Suppressor macrophage (primary cell): ENCODE measurements at places on chromosomes 1 and 21.

GRCh38 chr1:230415405-230416132 is 10.6 kb downstream of the PGBD5 start:
- DNase-seq: peak; percentile 59

DNA sequence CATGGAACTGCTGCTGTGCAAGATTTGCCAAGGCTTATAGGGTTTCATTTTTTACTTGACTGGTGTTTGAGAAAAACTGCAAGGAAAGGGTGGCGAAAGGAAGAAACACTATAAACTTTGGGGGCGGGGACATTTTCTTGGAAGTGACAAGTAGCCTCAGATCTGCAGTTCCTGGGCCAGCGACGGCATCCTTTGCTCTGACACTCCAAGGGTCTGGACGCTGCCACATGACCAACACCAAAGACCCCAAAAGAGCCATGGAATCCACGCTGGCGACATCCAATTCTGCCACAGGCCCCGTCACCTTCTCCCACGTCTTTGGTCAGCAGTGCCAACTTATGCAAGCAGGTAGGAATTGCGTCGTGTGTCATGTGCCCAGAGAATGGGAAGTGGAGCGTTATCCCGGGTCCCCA is 193.4 kb downstream of the PRDM2 start:
- no peak for DNase-seq

GRCh38 chr1:156949127-156949526 is 28.7 kb downstream of the LRRC71 start:
- no peak for DNase-seq

DNA sequence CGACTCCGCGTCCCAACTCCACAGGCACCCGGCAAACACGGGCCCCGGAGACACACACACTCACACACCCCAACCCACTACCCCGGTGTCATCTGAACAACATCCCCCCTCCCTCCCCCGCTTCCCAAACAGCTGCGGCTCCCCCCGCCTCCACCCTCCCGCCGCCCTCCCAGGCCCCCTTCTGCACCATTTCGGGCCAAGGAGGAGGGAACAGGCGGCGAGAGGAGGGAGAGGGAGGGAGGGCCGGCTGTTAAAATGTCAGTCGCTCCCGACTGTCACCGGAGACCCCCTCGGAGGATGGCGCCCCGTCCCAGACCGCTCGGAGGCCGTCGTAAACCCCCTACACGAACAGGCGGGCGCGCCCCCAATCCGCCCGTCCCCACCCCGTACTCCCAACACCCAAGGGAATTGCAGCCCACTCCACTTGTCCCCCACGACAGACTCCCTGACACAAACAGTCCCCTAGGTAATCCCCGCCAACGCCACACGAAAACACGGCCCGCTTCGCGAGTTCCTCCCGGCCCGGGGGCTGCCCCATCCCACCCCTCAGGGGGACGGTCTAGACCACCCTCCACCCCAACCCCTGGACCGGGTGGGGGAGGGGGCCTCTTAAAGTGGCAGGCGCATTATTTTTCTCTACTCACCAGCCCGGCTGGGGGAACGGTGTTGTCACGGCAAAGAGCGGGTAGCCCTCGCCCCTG is 583 bp downstream of the MEF2D start:
- DNase-seq: peak; percentile 58

- no peak for DNase-seq
Measured at GRCh38 chr1:232143315-232143886, 486.5 kb downstream of the SIPA1L2 start.

DNA sequence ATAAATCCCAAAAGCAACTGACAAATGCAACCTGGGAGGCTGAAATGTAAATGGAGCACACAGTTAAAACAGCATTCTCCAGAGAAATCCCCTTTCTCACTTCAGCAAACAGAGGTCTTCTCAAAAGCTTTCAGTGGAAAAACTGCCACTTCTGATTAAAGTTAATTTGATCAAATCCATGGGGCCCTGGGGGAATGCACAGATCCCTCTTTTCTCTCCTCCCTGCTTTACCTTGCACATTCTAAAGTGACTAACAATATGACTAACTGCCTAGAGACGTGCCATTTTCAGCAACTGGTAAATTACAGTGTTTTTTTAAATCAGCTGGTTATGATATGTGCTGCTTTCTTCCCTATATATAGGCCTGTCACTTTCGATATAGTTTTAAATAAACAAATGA is 142.5 kb downstream of the RERE start:
- DNase-seq: no peak

- no peak for DNase-seq
Measured at GRCh38 chr1:23526329-23527041, 4.5 kb downstream of the E2F2 start.

- no peak for DNase-seq
Measured at GRCh38 chr1:3070644-3071564, 1.9 kb downstream of the PRDM16 start.

DNA sequence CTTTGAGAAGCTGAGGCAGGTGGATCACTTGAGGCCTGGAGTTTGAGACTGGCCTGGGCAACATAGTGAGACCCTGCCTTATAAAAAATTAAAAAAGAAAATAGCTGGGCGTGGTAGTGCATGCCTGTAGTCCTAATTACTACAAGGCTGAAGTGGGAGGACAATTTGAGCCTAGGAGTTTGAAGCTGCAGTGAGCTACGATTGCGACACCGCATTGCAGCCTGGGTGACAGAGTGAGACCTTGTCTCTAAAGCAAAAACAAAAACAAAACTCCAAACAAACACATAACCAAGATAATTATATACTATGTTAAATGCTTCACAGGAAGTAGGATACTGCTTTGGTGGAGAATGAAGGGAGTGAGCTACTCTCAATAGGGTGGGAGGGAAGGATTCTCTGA is 5.4 kb upstream of the PAFAH2 start:
- peak; percentile 62 for DNase-seq

DNA sequence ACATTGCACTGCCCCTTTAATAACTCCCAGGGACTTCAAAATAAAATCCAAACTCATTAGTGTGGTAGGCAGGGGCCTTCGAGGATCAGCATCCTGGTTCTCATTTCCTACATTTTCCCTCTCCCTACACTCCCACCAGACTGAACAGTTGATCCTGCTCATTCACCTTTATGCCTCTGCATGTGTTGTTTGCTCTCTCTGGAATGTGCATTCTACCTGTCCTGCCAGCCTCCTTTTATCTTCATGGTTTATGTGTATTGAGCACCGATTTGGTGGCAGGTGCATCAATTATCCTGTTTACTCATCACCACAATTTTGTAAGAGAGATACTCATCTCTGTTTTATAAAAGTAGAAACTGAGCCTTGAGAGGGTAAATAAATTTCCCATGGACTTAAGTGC is 125.0 kb downstream of the ADSS2 start:
- no peak for DNase-seq

- DNase-seq: no peak
Measured at GRCh38 chr21:27511233-27511632, 544.3 kb upstream of the ADAMTS5 start.

DNA sequence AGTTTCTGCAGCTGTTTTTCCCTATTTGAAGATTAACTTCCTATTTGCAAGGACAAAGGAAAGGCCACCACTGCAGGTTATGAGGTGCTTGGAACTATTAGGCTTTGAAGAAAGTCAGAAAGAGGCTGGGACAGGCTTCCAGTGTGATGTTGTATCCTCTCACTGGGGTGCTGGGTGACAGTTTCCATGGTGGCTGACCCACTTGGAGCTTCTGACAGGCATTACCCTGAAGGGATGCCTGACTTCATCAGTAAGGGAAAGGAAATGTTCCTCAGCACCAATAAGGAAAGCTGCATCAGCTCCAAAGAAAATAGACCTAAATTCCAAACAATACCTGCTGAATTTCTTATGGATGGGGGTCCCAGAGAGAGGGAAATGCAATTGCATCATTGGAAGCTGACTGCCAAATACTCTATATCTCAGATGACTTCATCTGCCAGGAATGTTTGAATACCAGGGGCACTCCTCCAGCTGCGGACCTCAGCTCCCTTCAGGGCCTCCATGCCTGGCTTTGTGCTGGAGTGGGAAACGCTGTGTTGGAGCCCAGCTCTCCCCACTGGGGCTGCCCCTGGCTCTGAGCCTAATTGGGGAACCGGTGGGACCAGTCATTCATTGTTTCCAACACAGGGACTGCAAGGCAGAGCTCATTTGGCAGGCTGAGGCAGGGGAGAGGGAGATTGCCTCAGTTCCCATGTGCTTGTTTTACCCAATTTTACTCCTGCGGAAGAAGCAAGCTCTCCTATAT is 76.6 kb downstream of the RGL1 start:
- DNase-seq: no peak

- DNase-seq: no peak
Measured at GRCh38 chr1:76038287-76039004, 36.1 kb upstream of the ST6GALNAC3 start.

GRCh38 chr1:171788696-171789095 is 7.2 kb downstream of the METTL13 start:
- DNase-seq: no peak

GRCh38 chr1:242017580-242018233 is 18.8 kb upstream of the MAP1LC3C start:
- DNase-seq: peak; percentile 86
